ENCODE measurements at places on chromosomes 4 and X.

GRCh38 chrX:24480400-24480865 lies 15.3 kb downstream of the PDK3 start:
- no peak for DNase-seq

- DNase-seq: no peak
Measured at GRCh38 chrX:56817179-56817578, 88.1 kb downstream of the NBDY start.

- peak; percentile 23 for DNase-seq
Measured at GRCh38 chr4:1910643-1911042, 39.5 kb downstream of the NSD2 start.

DNA sequence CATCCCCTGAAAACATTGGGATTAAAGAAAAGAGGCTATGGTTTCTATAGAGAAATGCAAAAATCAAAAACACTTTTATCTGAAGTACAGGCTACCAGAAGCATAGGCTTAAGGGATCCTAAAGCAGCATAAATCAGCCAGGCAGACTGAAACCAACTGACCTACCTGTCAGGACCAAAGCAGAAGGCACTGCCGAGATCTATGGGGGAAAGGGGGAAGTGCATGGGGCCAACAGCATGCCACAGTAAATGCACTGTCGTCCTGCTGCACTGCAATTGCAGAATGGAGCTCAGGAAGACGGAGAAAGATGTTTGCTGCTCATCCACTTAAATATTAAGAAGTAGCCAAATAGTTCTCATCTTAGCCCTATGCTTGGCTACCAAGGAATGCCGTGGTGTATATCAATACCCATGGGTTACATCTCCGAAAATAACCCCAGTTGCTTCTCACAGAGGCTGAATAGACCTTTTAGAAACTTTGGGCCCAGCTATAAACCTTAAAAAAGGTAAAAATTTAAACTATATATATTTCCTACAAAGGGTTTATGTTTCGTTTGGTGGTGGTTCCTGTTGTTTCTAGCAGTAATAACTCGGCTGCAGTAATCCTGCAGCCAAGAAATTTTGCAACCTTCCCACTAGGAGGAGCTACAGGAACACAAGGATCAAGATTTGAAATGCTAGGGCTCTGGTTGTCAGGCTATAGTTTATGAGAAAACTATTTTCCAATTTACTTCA lies 312.2 kb upstream of the DIAPH2 start:
- no peak for DNase-seq

GRCh38 chr4:168475745-168476144 lies 4.5 kb downstream of the DDX60L start:
- no peak for DNase-seq

DNA sequence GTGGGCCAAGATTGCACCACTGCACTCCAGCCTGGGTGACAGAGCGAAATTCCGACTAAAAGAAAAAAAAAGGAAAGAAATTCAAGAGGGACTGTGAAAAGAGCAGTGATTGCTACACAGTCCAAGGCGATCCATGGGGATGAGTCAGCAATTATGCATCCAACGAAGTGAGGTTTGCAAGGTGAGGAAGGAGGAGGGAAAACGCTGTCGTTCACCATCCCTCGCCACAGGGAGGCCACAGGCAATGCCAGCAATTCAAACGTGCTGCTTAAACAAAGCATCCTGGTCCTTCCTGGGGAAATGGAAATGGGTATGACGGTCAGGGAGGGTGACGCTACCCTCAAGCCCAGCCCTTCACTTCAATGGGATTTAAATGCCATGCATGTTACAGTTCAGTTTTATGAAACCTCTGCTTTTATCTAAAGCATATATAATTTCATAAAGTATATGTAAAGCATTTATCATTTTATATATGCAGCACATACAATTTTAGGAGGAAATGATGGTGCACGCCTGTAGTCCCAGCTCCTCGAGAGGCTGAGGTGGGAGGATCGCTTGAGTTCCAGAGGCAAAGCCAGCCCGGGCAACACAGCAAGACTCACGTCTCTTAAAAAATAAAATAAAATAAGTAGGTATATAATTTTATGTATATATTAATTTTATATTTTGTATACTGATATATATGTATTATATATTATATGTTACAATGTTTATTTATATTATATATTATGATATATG lies 108.7 kb downstream of the DHRSX start:
- no peak for DNase-seq

- DNase-seq: no peak
Measured at GRCh38 chr4:98639523-98639922, 18.9 kb downstream of the TSPAN5 start.

DNA sequence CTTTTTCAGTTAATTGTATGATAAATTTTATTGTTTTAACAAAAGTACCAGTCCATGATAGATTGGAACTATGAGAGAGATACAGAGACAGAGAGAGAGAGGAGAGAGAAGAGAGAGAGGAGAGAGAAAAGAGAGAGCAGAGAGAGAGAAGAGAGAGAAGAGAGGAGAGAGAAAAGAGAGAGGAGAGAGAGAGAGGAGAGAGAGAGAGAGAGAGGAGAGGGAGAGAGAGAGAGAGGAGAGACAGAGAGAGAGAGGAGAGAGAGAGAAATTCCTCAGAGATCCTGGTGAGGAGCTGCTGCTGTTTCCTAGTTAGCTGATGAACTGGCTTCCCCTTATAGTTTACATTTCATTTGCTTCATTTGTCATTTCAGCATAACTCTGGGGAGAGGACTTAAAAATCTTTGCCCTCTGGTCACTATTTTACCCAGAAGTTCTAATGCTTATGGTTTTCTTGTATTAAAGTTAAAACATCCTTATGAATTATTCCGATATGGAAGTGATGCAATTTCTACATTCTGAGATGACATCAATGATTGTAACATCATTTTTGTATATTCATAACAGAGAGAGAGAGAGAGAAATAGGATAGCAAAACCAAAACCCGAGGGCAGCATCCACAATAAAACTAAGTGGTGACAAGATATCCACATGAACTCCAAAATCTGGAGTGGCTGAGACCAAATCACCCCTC lies 10.8 kb downstream of the CTAG1A start:
- DNase-seq: no peak

- no peak for DNase-seq
Measured at GRCh38 chr4:53961351-53961750, 103.1 kb downstream of the CHIC2 start.

DNA sequence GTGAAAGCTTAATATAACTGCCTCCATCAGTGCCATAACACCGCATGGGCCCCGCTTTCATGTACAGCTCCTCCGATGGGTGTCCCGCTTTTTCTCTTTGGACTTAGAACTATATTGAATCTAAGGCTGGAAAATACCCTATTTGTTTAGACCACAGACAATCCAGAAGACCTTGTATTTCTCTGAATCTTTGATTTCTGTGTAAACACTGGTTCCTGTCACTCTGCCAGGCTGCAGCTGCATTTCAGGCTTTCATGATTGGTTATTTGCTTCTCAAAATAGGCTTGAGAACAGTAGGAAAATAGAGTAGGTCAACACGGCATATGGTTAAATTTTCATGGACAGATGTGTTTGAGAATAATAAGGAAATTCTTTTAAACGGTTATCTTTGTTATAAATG lies 80.0 kb downstream of the NWD2 start:
- no peak for DNase-seq

GRCh38 chrX:40168480-40169011 lies 70.8 kb upstream of the BCOR start:
- no peak for DNase-seq

GRCh38 chr4:125517831-125518230 lies 203.1 kb downstream of the FAT4 start:
- DNase-seq: no peak

DNA sequence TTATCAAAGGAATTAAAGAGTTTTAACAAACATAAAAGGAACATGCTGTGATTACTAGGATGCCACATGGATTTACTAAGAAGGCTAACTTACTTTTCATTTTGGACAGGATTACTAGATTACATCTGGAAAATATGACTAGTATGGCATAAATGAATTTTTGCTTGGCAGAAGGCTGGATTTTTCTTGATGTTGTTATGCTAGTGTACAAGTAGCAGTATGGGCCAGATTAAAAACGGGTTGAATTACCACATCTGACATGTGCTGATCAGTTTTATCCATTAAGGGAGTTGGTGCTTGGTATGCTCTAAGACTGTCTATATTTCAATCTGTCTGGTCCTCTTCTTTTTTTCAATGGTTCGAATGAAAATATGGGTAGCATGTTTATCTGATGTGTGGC lies 70.5 kb downstream of the JADE1 start:
- no peak for DNase-seq

DNA sequence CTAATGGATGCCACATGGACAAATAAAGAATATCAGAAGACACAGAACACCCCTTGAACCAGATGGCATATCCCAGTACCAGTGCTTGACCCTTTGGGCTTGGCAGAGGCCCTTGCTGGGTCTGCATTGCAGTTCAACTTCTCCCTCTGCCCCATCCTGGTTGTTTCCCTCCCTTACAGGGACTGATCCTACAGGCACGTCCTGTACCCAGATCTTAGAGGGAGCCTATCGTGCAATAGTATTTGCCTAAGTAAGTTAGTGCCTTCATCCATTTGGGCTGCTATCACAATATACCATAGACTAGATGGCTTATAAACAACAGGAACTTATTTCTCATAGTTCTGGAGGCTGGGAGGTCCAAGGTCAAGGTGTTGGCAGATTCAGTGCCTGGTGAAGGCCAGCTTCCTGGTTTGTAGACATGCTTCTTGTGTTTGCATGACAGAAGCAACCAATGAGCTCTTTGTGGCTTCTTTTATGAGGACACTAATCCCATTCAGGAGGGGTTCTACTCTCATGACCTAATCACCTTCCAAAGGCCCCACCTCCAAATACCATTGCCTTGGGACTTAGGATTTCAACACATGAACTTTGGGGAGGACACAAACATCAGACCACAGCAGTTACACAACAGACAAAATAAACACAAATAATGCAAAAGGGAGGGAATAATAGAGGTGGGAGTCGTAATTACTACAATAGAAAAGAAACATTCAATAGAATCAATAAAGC lies 146.5 kb upstream of the MSX1 start:
- DNase-seq: no peak

Measured in renal cortex interstitium (tissue), 15 donors.